Amniotic epithelial cell (primary cell): ENCODE measurements at places on chromosomes 5 and 9.

GRCh38 chr5:122586351-122586750, 188.5 kb upstream of the SNX2 start:
- peak; percentile 73 for DNase-seq

DNA sequence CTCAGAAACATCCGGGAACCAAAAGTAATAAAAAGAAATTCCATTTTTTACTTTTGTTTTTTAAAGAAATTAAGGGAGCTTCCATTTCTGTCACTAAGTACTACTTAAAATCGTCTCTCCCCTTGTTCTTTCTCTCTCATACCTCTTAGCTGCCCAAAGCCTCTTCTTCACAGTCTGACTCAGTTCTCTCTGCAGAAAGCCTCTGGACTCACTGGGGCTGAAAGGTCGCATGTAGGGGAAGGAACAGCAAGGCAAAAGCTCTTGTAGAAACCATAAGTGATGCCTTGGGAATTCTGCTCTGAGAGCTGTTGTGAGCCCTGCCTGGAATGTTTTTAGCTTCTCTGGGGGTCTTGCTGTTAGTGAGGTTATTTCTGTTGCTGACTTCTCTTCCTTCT, 100.8 kb upstream of the RANBP3L start:
- DNase-seq, result no peak

- DNase-seq, result no peak
These were observed 196.5 kb downstream of the CRB2 start for GRCh38 chr9:123552530-123552929.

DNA sequence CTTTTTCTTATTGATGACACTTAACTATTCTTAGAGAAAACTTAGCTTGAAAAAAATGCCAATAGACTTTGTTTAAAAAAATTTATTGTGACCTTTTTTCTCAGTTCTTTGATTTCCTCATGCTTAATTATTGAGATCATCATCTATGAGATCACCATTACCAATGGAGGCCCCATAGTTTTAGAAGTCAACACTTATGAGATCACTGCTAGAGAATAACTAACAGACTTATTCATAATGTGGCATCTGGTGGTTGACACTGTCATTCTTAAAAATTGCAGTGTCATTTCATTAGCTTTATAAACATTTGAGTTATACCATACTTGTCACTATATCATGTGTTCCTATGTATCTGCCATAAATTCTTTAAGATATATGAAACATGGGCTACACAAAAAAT, 14.9 kb upstream of the FEM1C start:
- peak; percentile 42 for DNase-seq

DNA sequence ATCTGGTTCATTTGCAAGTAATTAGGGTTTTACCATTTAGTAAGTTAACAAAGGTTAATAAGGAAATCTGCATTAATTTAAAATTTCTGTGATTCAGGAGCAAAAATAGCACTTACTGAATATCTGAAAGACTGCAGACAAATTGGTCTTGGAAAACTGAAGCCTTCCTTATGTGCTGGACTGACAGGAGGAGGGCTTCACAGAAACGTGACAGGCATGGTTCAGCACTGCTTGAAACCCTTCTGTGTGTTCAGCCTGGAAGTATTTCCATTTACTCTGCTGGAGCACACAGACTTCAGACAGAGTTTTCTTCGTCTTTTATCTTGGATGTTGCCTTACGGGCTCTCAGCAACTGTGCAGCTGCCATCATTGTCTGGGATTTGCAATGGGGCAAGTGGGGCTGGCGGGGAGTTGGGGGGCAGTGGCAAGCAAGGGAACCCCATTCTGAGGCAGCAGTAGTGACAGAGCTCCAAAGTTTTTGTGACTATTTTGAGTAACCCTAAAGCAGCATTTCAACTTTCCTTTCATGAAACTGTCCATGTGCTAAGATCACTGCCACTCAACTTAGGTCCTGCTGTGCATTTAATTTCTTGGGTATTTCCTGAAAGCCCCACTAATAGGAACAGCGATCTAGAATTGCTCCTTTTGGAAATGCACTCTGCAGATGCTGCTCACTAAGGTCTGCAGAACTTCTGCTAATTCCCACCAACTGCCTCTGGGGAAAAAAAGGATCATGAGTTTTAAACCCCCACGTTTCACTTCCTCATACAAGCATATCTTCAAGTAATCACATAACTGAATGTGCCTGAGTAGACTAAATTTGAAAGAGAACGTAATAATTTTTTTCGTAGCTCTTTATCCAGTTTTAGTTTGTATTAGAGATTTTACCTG, 56.6 kb downstream of the KCNN2 start:
- no peak for DNase-seq

- DNase-seq, result peak; percentile 85
These were observed 321.0 kb upstream of the TRPC7 start for GRCh38 chr5:136686192-136686872.

DNA sequence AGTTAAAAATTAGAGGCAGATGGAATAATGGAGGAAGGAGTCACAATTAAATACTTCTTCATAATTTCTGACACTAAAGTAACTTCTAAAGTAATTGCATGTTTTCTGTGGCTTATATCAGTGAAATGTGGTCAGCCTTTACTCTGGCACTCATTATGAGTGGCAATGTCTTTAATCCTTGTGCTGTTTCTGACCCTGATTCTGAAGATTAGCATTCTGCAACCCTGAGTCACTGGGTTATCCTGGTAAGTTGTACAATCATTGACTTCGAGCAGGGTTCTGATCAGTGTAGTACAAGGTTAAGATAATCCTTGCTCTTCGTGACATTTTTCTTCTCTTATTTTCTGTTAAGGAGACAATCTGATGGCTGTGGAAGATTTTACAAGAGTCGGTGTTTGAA, 379.4 kb upstream of the RORB start:
- peak; percentile 43 for DNase-seq

- no peak for DNase-seq
These were observed 392.0 kb downstream of the TMEM161B start for GRCh38 chr5:87876616-87877015.

DNA sequence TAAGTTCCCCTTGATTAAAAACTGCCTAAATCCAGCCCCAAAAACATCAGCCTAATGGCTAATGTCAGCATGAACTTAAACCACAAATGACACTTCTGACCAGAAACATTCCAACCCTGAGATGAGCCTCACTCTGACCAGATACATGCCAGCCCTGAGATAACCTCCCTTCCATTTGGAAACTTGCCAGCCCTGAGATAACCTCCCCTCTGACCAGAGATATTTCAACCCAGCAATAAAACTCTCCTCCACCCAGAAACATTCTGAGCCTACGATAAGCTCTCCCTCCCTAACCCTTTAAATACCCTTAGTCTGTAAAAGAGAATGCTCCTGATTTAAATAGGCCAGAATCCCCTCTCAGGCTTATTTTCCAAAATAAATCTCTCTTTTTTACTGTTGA, 1035.7 kb upstream of the NUDT12 start:
- peak; percentile 42 for DNase-seq

DNA sequence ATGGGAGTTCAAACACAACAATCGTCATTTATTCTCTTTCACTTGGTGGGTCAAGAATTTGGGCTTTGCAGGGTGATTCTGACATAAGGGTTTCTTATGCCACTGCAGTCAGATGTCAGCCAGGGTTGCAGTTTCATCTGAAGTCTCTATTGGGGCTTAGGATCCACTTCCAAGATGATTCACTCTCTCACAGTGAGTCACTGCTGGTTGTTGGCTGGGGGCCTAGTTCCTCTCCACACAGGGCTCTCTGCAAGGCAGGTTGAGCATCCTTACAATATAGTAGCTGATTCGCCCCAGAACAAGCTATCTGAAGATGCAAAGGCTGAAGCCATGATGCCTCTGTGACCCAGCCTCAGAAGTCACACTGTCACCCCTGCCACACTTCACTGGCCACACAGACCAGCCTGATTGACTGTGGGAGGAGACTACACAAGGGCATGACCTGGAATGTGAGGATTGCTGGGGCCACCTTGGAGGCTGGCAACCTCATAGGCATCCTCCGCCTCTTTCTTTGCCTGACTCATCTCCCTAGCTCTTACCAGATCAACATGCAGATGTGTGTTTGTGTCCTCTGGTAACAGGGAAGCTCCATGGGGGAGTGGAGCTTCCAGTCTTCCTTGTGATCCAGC, 4.5 kb upstream of the CARD19 start:
- peak; percentile 92 for DNase-seq
